ENCODE measurements at places on chromosomes 7 and 10.

DNA sequence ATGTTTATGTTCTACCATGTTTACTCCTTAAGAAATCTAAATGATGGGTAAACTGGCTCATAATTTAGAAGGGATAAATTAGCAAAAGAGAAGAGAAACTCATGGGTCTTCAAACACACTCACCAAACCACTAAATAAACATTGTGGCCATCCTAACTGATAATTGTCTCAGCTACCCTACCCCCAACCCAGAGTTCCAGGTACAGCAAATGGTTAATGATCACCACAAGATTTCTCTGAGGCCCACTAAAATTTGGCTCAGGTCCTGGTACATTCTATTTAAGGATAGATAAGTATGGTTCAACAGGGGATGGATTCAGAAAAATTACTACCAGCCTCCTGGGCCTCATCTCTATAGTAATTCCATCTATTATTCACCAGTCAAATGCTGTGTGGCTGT, 21.4 kb downstream of the SLC25A13 start:
- DNase-seq = no peak

GRCh38 chr10:73413108-73413527, 740 bp downstream of the ANXA7 start:
- DNase-seq = peak; percentile 53

DNA sequence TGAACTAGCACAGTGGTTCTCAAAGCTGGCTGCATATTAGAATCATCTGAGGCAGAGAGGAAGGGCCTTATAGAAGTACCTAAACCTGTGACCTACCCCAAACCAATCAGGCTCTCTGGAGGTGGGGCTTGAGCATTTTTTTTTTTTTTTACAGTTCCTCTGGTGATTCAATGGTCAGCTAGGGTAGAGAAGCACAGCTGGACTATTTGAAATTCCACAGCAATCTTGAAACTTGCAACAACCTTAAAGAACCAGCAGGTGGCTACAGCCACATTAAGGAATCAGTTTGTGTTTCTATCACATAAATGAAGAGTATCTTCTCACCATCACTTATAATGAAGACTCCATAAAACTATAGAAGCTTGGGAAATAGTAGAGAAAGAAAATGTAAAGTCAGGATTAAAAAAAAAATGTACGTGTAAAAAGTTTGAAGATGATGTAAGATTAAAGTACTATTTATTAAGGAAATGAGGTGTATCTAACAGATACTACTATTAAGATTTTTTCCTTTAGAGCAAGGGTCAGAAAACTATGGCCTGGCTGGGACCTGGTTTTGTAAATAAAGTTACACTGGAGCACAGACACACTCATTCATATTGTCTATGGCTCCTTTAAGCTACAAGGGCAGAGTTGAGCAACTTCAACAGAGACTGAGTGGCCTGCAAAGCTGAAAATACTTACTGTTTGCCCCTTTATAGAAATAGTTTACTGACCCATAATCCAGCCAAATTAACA, 3.8 kb downstream of the RTKN2 start:
- no peak for DNase-seq

DNA sequence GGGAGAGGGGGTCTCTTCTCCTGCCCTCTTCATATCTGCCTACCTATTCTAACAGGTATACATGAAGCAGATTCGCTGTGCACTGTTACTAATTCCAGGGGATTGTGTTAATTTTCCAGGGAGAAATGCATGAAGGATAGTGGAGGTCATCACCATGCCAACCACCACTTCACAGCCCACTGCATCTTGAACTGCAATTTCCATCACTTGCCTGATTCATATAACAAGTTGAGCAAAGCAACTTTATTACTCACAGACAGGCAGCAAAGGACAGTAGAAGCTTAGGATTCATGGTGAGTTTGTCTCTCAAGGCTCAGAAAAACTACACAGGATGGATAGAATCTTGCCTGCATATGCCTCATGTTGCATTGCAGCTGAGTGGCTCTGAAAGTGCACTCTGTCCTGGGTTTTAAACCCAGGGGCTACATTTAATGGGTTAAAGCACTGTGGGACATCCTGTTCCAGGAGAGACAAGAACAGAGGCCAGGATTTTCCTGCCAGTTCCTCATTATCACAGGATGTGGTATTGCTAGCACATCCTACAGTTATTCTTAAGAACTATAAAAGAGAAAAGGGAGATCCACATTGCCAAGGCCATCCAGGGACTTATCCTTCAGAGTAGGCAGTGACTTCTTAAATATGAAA, 136.9 kb upstream of the PRSS1 start:
- no peak for DNase-seq

GRCh38 chr10:75451831-75452230, 20.4 kb downstream of the LRMDA start:
- DNase-seq = no peak

- DNase-seq = no peak
Observed at GRCh38 chr7:41882256-41882655, 179.4 kb upstream of the INHBA start.

DNA sequence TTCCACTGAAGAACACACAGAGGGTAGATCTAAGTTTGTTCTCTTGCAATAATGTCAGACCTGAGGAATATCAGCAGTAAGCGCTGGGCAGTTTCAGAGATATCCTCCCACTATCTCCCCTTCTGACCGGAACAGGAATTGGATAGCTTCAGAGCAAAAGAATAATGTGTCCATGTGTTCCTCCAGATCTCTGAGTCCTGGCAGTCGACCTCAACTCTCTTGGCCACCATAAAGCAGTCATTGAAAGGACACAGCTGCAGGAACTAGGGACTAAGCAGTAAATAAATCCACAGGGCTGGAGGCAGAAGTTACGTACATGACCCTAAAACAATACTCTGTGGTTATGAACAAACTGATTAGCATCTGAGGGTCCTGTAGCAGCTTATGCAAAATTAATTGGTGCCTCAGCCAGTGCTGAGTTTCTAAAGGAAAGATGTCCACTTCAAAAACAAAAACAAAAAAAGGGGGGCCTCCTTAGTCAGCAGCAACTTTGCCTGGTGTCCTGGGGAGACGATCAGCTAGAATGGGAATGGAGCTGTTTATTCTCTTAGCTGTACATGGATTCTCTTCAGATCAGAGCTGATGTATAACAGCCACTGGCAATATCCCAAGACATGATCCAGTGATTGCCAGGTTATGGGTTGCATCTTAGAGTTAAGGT, 6.4 kb upstream of the PRTFDC1 start:
- no peak for DNase-seq

DNA sequence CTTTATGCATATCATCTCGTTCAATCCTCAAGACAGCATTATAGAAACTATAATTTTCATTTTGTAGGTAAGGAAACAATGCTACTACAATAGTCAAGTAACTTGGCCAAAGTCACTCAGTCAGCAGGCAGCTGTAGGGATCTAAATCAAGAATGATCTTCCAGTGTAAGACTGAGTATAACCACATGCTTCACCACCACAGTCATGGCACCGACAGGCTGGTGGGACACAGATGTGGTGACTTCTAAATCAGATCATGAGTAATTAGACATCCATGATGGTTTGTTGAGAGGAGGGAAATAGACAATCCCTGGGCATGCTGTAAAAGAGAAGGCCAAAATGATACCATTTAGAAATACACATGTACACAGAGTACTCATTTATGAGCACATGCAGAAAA, 84.1 kb upstream of the ASAH2 start:
- DNase-seq = no peak

DNA sequence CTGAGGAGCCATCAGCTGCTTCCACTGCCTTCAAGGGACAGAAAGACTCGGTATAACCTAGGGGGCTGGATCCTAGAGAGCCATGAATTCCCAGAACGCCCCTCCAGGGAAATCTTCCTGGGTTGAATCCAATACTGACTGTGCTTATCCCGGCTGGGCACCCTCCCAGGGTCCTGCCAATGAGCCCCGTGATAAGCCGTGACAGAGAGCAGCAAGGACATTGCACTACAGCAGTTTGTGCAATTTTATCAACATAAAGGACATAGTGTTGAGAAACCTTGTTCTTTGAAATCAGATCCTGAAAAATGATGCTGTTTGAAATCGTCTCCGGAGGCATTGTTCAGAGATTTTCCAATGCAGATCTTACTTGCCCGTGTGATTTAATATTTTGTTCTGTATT, 18.8 kb downstream of the AKR1B1 start:
- DNase-seq = no peak

DNA sequence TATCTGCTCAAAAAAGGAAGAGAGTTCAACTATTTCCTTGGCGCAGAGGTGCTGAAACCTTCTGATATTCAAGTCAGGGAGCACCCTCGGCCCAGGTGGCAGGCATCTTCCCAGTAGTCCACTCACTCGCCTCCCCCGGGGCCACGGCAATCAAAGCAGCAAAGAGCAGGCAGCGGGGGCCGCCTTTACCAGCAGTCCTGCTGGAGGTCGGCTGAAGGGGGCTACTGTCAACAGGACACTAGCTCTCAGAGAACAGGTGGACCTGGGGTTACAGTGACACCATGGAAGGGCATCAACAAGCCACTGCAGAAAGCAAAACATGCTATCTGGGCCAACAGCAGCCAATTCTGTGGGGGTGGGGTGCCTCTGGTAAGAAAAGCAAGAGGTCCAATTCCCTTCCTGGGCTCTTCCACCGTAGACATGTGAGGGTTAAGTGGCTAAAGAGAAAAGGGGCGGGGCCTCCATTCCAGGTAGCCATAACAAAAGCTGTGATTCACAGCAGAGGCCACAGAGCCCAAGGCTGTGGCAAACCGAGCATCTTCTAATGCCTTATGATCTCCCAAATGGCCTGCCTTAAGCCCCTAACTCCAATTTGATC, 9.4 kb downstream of the FZD9 start:
- no peak for DNase-seq

DNA sequence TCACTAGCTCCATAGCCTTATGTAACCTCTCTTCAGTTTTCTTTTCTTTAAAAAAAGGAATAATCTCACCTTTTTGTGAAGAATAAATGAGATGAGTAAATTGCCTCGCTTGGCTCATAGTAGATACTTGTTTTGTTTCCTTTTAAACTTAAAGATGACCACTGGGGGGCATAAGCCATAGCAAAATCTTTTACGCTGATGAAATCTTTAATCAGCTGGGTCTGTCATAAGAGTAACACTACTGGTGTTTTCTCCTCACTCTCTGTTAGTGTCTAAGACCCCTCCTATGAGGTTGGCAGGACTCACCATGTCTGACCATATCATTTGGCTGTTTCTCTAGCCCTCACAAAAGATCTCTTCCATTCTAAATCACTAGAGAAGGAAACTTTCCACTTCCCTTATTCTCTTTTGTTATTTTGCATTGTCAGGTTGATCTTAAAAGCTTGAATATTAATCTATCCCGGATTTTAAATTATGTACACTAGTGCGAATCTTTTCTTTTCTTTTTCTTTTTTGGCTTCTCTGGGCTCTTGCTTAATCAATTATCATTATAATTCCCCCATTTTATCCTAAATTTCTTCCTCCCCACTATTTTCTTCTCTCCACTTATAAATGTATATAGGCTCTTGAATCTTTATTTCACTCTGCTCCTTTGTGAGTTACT, 12.5 kb downstream of the STAG3 start:
- DNase-seq = no peak

GRCh38 chr7:110531186-110531585, 559.7 kb upstream of the LRRN3 start:
- DNase-seq = no peak

Measured in activated naive CD4-positive, alpha-beta T cell treated with Interleukin-2 at 50 U/mL for 16 hours (primary cell).